ENCODE measurements at places on chromosomes 3 and 15. TPM values are rescaled to one million over a fixed set of nuclear protein-coding genes. Genes with fewer than 3 reads are reported as not detected.

GRCh38 chr3:102165367-102165766 is 269.4 kb upstream of the ZPLD1 start:
- DNase-seq = no peak

- no peak for DNase-seq
Observed at GRCh38 chr3:47019201-47019600, 39.7 kb downstream of the NBEAL2 start.

DNA sequence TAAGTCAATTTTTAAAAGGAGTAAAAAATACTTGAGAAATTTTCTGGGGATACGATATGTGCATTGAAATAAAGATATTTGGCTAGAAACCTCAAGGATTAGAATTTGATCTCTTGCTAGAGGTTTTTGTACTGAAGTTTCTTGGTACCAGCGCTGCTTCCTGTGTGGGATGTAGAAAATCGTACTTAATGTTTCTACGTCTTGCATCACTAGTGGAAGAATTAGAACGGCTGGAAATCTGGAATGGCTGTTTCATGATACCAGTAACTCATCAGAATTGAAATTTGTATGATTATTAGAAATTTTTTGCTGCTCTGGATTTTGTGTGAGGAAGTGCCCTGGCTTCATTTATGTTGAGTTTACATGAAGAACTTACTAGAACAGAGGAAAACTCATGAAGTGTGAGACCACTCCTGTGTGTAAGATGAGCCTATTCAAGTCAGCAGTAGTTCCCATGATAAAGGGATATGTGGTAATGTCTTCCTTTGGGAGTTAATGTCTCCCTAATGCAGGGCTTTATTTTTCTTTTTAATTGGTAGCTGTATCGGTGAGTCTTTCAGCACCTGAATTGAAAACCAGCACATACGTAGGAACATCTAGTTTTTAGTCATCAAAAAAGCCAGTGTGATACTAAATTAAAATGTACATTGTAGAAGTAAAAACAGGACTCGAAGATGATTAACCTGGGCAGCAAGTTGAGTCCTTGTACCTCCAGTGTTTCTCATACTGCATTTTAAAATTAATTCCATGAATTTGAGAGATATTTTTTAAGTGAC is 3.2 kb downstream of the KBTBD8 start:
- DNase-seq = no peak

- DNase-seq = peak; percentile 65
Observed at GRCh38 chr3:196096382-196096953, 14.6 kb upstream of the TFRC start.

MINAR1 gene
- total RNA-seq = 3.8 TPM

CLDN1 gene
- total RNA-seq = not detected

WWTR1 gene
- total RNA-seq = 0.11 TPM

ANKRD63 gene
- total RNA-seq = not detected

FBXW12 gene
- total RNA-seq = not detected

GLDN gene
- not detected for total RNA-seq

FOXL2 gene
- total RNA-seq = not detected

Data from Karpas-422 (cell line).